ENCODE measurements at places on chromosomes 1 and 21.

GRCh38 chr1:115144176-115144575, 54.9 kb upstream of the TSPAN2 start:
- DNase-seq, result no peak

DNA sequence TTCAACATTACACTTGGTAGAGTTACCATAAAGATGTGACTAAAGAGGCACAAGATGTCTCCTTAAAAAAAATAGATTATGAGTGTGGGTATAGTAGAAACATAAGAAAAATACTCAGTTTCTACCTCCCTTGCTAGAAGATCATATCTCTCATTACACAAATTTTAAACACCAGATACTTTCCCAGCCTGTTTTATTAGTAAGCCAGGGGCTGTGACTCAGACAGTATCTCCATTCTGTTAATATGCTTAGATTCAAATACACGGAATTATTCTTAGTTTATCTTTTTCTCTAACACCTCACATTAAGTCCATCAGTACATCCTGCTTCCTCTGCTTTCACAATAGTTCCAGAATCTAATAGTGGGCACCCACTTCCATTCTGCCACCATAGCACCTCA, 561.8 kb upstream of the ADAMTS5 start:
- no peak for DNase-seq

DNA sequence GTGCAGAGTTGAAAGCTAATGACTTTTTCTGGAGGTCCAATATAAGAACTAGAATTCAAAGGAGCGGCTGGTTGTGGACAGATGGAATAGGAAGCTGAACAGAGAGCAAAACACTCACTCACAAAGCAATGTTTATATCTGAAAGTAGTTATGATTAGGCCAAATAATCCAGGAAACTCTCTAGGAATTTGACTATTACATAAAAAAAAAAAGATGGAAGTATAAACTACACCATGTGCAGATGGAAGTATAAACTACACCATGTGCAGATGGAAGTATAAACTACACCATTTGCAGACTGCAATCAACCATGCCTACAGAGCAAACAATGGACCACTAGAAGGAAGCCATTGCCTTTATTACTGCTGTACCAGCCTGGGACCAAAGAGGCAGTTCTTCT, 771.1 kb downstream of the BRINP3 start:
- DNase-seq, result no peak

GRCh38 chr1:162026881-162027280, 3.2 kb upstream of the OLFML2B start:
- no peak for DNase-seq

DNA sequence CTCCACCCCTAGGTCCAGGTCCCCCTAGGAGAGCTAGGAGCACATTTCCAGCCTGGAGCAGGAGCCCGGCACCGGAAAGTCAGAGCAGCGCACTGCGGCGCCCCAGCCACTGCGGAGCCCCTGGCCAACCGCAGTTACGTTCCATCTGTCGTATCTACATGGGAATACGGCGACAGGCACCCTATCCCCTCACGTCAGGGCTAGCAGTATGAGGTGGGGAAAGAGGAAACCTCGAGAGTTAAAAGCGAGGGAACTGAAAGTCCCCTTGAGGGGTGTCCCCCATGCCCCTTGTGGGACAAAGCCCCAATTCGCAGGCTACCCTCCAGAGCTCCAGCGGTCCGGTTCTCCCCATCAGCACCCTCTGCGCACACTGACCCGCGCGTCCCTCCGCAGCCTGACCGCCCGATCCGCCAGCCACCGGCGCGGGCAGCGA, 995 bp downstream of the COLGALT2 start:
- DNase-seq, result no peak

DNA sequence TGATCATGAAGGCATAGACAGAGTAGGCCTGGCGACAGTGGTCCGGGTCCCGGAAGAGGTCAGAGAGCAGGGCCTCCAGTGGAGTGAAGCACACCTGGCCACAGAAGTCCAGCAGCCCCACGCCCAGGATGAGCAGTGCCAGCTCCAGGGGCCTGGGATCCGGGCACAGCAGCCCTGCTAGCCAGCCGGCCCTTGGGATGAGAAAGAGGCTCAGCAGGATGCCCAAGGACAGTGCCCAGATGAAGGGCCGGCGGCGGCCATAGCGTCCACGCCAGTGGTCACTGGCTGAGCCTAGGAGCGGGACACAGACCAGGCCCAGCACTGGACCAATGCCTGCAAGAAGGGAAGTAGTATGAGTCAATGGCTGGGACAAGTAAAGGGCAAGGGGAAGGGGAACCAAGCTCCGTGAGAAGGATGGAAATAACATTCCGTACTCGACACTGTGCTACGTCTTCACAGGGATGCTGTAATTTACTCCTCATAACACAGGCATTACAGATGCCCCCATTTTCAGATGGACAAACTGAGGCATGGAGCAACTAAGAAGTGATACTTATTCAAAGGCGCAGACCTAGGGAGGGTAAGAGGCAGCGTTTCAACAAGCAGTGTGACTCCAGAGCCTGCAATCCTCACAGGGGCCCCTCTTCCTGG, 16.9 kb downstream of the SLC45A3 start:
- DNase-seq, result no peak

GRCh38 chr1:30551603-30552002, 171.8 kb downstream of the MATN1 start:
- no peak for DNase-seq

GRCh38 chr1:31798433-31799195, 17.2 kb downstream of the SPOCD1 start:
- no peak for DNase-seq

GRCh38 chr1:201126832-201127754, at the start of gene ASCL5:
Gene ASCL5, minus strand, starts transcription at chr1:201127184. Its CDS starts 11,812 bp downstream, at chr1:201115372.
- DNase-seq, result no peak

- DNase-seq, result no peak
Measured at GRCh38 chr1:21706151-21706835, 37.1 kb upstream of the RAP1GAP start.

DNA sequence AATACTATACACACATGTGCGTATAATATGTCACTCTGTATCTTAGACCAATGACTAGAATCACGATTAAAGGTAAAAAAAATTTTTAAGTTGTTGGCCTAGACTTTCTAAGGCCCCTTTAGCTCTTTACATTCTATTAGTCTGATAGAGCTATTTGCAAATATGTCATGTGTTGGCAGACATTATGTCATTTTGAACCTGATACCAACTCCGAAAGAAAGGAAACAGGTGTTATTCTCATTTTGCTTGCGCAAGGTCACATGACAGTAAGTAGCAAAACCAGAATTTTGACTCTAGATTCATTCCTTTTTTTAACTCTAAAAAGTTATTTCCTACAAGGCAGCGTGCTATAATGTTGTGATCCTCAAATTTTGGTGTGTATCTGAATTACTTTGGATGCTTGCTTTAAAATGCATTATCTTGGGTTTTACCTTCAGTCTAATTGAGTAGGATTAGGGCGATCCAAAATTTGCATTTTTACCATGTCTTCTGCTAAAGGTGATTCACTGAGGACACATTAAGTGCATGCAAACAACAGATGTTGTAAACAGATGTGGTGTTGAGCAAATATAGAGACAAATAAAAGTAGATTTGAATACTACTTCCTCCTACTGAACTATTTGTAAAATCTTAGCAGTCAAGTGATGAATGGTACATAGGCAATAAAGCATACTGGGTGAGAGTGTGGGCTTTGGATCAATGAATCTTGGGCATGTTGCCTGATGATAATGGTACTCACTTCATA, 63.5 kb upstream of the KIAA1614 start:
- DNase-seq, result no peak

DNA sequence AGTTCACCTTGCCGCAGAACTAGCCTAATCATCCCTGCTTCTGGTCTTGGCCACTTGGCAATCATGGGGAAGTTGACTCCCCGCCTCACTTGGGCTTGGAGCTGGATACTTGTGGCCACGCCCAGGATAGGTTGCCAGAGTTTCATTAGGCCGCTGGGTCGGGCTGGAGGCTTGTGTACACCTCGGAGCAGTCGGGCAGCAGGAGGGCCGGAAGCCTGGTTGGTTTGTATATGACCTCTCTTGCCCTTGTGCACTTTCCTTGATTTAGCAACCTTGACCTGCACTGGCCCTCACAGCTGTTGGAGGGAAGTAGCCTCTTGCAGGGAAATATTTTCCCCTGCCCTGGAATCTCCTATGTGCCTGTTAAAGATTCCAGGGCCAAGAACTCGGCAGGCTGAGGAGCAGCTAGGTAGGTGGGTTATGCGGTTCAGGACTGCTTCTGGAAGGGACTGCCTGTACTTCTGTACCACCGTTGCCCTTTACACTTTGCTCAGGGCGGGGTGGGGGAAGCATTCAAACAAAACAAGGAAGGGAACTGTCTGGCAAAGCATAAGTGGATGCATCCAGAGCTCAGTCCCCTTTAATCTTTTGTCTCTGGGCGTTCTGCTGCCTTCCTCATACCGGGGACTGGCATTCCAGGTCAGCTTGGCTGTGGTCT, 83.5 kb downstream of the UCK2 start:
- no peak for DNase-seq

- no peak for DNase-seq
Measured at GRCh38 chr1:159937054-159937750, 8.2 kb downstream of the IGSF9 start.

GRCh38 chr1:220550811-220551399, 23.0 kb downstream of the MARK1 start:
- no peak for DNase-seq

- DNase-seq, result no peak
Measured at GRCh38 chr1:6827630-6828165, 42.4 kb downstream of the CAMTA1 start.

GRCh38 chr1:98405581-98406074, 255.9 kb upstream of the SNX7 start:
- DNase-seq, result no peak

- DNase-seq, result no peak
Measured at GRCh38 chr1:66271904-66272254, 262.1 kb upstream of the SGIP1 start.

- DNase-seq, result no peak
Measured at GRCh38 chr1:153513023-153513422, 22.8 kb downstream of the S100A6 start.

DNA sequence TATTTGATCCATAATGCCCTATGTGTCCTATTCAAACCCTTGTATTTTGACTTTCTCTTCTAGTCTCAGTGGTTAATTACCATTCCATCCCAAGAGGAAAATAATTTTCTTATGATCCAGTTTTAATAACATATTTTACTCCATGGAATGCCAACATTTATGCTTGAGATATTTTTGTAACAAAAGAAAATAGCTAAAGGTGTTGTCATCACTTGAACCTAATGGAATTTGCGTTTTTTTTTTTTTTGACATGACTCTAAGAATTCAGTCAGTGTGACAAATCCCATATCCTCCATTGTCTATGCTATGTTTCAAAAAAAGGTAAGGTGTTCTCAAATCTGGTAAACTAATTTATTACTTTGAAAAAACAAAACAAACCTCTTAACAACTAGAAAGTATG, 324.1 kb upstream of the ADAMTS5 start:
- no peak for DNase-seq

GRCh38 chr1:235409042-235409820, 42.0 kb downstream of the TBCE start:
- no peak for DNase-seq

DNA sequence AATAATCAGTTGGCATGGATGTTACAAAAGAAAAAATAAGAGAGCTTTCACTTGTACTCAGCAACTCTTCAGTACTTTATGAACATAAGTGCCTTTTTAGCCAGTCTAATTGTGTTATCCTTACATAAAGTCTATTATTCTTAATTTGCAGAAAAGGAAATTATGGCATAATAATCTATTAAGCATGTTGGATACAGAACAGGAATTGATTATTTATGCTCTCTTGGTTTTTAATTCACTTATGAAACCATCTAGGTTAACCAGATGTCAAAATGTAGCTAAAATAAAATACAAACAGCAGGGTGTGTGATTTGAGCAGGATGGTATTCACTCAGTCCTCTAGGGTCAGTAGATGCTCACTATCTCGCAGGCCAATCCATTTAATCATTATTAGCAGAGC, 79.7 kb downstream of the PLPPR5 start:
- DNase-seq, result no peak

GRCh38 chr1:178798232-178798861, 72.5 kb downstream of the ANGPTL1 start:
- no peak for DNase-seq

GRCh38 chr1:185931438-185931837, 197.2 kb downstream of the HMCN1 start:
- no peak for DNase-seq

DNA sequence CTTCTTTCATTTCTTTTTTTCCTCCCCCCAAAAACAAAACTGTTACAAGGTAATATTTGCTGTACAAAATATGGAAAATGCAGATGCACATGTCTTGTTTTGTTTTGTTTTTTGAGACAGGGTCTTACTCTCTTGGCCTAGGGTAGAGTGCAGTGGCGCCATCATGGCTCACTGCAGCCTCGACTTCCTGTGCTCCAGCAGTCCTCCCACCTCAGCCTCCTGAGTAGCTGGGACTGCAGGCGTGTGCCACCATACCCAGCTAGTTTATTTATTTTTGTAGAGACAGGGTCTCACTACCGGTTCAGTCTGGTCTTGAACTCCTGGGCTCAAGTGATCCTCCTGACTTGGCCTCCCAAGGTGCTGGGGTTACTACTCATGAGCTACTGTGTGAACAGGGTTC, 15.5 kb downstream of the PRRC2C start:
- no peak for DNase-seq

GRCh38 chr1:101242324-101243050, 5.7 kb downstream of the S1PR1 start:
- DNase-seq, result no peak

- DNase-seq, result no peak
Measured at GRCh38 chr1:29628190-29628589, 391.9 kb downstream of the PTPRU start.

DNA sequence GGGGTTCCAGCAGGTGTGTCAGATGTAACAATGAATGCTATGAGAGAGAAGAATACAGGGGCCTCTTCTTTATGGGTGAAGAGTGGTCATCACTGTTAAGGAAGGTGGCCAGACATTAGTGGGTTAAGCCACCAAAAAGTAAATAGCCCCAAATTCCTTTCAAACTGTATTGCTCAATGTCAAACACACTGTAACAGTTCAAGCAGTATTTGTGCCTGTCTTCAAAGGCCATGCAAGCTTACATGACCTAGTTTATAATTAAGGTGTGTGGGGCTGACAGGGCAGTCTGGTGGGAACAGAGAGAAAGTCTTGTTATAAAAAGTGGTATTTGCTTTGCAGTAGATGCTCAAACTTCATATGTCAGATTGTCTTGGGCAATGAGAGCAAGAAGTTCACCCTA, 18.5 kb downstream of the CHIT1 start:
- no peak for DNase-seq

DNA sequence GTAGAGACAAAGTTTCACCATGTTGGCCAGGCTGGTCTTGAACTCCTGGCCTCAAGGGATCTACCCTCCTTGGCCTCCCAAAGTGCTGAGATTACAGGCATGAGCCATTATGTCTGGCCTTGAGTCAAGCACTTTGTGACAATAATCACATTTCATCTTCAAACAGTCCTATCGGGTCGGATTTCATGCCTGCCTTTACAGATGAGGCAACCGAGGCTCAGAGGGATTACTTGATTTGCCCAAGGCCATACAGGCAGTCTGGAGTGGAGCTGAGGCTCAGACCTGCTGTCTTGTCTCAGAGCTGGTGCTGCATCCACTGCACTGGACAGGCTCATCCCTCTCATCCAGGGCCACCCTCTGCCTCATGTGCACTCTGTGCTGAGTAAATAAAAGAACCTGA, 26.6 kb downstream of the FAM151A start:
- no peak for DNase-seq

GRCh38 chr1:228778466-228778865, 43.2 kb downstream of the RHOU start:
- DNase-seq, result no peak
